ENCODE measurements at places on chromosomes 16 and 17. TPM values are rescaled to one million over a fixed set of nuclear protein-coding genes. Genes with fewer than 3 reads are reported as not detected.

Gene GRAPL
- not detected for total RNA-seq

- DNase-seq: no peak
These were observed 204.2 kb downstream of the CA10 start for GRCh38 chr17:51954232-51954765.

Gene LITAFD
- total RNA-seq: not detected

- no peak for DNase-seq
These were observed 11.3 kb upstream of the RASD1 start for GRCh38 chr17:17507465-17508011.

- DNase-seq: no peak
These were observed 363.1 kb downstream of the WWOX start for GRCh38 chr16:78462288-78463208.

GRCh38 chr16:9790199-9790598 is 392.0 kb downstream of the GRIN2A start:
- no peak for DNase-seq

DNA sequence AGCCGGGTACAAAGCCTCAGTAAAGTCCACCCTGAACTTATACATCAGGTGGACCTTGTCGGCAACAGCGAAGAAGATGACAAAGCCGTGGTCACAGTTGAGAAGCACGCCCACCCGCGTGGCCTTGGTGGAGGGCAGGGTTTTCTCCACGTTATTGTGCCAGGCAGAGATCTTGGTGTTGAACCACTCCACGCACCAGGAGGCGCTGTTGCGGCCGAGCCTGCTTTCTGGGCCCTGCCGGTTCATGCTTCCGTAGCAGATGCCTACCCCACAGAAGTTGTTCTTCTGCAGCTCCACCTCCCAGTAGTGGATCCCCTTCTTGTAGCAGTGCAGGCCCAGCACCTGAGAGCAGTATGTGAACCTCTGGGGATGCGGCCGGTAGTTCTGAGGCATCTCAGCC is 22.1 kb downstream of the TRIM25 start:
- no peak for DNase-seq

DNA sequence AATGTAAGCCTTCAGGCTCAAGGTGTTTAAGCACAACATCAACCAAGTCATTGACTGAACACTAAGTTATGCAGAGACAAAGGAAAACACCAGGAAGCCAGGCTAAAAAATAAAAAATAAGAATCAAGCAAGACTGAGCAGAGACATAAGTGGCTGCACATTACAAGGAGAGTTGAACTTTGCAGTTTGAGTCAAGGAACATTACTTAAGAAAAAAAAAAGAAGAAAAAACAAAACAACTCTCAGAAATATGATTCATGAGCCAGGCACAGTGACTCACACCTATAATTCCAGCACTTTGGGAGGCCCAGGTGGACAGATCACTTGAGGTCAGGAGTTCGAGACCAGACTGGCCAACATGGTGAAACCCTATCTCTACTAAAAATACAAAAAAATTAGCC is 168.1 kb downstream of the C16orf95 start:
- DNase-seq: no peak

- no peak for DNase-seq
These were observed 111.3 kb downstream of the BANP start for GRCh38 chr16:88062341-88063210.

- DNase-seq: no peak
These were observed 939 bp downstream of the CORO6 start for GRCh38 chr17:29621751-29622194.

DNA sequence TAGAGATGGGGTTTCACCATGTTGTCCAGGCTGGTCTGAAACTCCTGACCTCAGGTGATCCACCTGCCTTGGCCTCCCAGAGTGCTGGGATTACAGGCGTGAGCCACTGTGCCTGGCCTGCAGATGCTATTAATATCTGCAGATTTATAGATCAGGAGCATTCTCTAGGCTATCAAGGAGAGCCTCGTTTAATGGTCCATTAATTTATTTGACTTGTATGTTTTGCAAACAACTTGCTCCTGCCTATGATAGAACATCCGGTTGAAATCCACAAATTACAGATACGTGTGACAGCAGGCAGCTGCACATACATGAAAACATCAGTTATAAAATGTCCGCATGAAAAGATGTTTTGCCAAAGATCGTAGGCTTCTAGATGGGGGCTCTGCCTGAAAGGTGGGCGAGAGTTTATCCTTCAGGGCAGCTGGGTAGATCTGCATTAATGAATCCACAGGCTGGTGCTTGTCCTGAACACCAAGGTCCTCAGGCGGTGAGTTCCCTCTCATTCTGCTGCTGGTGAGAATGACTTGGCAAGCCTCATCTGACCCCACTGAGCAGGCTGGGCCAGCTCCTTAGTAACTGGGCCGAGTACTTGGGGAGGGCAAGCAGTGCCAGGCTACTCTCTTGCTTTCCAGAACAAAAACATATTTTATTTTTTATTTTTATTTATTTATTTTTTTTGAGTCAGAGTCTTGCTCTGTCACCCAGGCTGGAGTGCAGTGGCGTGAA is 37.1 kb upstream of the MGAT5B start:
- DNase-seq: no peak

GRCh38 chr17:69417545-69418483 is 3.3 kb downstream of the MAP2K6 start:
- DNase-seq: no peak

Data from HT-29 (cell line).